Stimulated activated CD8-positive, alpha-beta memory T cell treated with anti-CD3 and anti-CD28 coated beads, Interleukin-15, amount 100 ng/mL, for 1 hour (primary cell): ENCODE measurements at places on chromosomes 5 and 9.

GRCh38 chr5:145077028-145077427 lies 758.1 kb downstream of the PRELID2 start:
- no peak for DNase-seq

- no peak for DNase-seq
These were observed 859 bp downstream of the RETREG1 start for GRCh38 chr5:16615741-16616535.

DNA sequence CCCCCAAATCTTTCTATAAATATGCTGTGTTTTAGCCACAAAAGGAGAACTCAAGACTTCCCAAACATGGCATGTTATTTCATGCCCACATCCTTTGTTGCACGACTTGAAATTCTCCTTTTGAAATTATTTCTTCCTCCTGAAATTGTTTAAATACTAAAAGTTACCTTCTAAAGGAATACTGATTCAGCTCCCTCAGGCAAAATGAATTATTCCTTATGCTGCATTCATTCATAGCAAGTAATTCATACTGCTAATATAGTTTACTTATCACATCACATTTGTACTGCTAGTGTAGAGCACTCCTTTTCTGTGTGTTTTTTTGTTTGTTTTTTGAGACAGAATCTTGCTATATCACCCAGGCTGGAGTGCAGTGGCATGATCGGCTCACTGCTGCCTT lies 45.7 kb downstream of the BHMT start:
- DNase-seq, result no peak

GRCh38 chr5:157479612-157480510 lies 19.8 kb downstream of the NIPAL4 start:
- DNase-seq, result no peak

DNA sequence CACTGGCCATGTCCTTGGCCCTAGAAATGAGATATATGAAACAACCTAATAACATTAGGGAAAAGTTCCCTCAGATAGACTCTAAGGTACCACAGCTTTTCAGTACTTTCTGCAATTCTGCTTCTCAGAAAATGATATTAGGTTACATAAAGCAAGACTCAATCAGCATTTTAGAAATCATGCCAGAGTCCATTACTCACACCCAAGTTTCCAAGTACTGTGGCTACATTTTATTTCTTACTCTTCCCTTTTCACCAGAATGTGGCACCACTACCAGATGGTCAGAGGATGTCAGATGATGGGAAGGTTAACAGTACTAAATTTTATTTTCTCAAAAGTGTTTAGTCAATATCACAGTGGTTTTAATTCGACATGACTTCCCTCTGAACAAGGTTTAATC lies 217.2 kb downstream of the MLLT3 start:
- no peak for DNase-seq

GRCh38 chr9:95049761-95050160 lies 267.7 kb downstream of the FANCC start:
- DNase-seq, result no peak

DNA sequence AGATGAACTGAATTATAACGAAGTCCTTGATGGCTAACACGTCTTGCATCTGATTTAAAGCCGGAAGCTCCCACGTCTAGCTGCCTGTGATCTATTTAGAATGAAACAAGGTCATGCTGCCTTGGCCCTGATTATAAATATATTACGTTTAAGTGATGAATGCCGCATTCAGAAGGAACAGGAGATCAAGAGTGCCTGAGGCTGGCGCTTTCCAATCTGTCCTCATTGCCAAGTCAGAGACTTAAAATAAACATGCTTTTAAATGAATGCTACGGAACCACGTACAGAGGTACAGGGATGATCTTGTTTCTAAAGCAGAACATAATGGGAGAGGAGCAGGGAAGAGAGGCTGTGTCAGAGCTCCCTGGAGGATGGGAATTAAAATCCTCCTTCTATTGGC lies 292.8 kb downstream of the TLE1 start:
- no peak for DNase-seq

DNA sequence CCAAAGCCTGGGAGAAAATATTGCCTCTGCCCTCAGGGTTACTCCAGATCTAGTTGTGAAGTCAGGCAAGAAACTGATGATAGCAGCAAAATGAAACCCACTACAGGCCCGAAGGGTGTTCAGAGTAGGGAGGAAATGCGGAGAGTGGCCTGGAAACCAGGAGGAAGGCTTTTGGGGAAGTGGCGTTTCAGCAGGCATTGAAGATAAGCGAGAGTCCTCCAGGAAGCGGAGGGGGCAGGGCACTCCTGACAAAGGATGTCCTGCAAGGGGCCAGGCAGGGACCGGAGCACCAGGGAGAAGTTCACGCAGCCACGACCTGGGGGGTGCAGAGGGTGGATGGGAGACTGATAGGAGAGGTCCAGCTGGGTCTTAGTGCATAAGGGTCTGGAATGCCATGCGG lies 7.8 kb upstream of the FOXI1 start:
- no peak for DNase-seq

DNA sequence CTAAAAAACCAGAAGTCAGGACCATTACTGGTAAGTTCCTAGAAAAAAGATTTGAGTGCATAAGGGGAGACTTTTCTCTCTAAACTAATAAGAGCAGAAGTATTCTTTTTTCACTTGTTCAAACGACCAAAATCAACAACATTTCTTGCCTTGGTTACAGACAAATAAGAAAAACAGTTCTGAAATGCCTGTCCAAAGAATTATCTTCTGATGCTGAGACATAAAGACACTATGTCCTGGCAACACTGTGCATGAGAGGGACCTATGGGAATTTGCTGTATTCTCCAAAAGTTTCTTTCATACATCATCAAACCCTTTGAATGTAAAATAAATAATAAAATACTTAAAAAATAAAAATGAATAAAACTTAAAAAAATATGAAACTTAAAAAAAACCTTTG lies 50.4 kb downstream of the ZNF474 start:
- no peak for DNase-seq

GRCh38 chr9:3001311-3001710 lies 157.4 kb upstream of the PUM3 start:
- no peak for DNase-seq

DNA sequence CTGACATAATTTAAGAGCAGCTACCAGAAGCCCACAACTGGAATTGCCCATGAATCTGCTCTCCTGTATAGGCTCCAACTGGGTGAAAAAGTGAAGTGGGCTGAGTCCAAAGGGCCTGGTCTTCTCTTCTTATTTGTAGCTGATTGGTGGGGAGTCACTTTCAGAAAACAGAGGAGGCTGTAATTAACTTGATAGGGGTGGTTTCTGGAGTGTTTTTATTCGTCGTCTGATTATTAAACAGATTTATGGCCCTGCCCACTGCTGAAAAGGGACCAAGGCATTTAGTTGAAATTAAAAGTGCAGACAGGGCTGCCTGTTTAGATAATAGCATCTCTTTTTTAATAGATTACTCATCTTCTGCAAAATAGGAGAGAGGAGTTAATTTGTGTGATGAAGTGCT lies 81.0 kb upstream of the SAP30L start:
- DNase-seq, result no peak

- DNase-seq, result no peak
These were observed 56.6 kb downstream of the C6 start for GRCh38 chr5:41156739-41157138.

DNA sequence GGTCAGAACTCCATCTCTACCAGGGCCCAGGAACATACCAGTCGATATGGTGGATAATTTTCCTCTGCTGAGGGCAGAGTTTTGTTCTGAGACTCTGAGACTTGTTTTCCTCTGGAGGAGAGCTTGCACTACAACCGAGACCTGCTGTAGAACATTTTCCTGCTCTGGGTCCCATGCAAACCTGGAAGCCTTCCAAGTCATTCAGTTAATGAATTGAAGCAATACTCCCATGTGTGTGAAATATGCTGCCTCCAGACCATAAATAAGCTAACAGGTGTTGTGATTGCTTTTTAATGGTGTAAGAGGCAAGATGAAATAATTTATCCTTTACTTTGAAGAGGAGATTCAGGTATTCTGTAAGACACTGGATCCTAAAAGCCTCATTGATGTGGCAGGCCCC lies 372.8 kb downstream of the TMEM167A start:
- no peak for DNase-seq

DNA sequence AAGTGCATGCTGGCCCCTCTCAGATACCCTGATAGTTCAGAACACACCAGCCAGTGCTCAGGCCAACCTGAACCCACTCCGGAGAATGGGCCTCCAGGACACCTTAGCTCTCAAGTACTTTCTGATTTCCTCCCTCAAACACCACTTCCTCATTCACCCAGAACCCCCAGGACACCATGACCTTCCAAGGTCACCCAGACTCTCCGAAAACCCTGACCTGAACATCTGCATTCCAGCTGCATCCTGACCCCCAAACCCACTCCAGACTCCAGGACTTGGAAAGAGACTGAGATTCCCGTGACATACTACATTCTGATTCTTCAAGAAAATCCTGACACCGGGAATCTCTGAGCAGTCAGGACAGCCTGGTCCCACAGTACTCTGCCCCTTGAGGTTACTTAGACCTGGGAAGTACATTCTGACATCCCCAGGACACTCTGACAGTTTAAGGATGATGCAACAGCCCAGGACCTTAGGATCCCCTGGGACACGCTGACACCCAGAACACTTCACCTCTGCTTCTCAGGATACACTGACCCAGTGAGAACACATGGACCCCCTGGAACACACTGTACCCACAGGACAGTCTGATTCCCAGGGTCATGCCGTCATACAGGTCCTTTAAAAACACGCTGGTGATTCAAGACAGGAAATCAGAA lies 747 bp upstream of the PROP1 start:
- DNase-seq, result no peak

DNA sequence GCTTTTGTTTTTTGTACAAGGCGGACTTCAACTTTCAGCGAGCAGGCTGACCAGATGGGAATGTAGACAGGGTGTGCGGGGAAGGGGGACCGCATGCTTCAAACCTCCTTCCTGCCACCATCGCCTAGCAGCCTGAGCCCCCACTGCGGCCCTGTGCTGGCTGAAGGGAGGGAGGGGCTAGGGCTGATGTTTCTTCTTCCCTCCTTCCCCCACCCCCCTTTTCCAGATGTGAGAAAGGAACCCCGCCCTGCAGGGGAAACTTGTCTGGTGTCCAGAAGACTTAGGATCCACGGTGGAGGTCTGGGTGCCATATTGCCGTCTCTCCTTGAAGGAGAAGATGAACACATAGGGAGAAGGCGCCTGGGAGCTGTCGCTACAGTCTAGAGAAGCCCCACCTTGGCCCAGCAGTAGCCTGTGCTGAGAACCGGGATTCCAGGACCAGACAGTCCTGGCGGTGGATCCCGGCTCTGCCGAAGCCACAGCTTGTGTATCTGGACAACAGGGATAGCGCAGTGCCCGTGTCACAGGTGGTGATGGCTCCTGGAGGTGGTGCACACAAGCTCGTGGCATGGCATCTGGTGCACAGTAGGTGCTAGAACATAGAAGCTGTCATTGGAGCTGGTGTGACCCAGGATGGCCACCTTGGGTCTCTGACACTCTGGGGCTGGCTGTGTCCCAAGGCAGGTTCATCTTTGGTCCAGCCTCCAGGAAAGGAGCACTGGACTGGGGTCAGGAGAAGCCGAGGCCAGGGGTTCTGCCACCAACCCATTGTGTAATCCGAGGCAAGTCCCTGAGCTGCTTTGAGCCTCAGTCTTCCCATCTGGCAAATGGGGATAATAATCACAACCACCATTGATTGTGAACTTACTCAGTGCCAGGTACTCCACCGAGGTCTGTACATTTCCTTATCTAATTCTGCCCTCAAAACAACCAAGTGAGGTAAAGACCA lies 205.6 kb downstream of the C9orf50 start:
- no peak for DNase-seq

- no peak for DNase-seq
These were observed 9.7 kb downstream of the GRIN1 start for GRCh38 chr9:137148661-137149060.

DNA sequence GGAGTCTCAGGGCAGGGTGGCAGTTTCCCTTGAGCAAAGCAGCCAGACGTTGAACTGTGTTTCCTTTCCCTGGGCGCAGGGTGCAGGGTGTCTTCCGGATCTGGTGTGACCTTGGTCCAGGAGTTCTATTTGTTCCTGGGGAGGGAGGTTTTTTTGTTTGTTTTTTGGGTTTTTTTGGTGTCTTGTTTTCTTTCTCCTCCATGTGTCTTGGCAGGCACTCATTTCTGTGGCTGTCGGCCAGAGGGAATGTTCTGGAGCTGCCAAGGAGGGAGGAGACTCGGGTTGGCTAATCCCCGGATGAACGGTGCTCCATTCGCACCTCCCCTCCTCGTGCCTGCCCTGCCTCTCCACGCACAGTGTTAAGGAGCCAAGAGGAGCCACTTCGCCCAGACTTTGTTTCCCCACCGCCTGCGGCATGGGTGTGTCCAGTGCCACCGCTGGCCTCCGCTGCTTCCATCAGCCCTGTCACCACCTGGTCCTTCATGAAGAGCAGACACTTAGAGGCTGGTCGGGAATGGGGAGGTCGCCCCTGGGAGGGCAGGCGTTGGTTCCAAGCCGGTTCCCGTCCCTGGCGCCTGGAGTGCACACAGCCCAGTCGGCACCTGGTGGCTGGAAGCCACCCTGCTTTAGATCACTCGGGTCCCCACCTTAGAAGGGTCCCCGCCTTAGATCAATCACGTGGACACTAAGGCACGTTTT lies 3.5 kb upstream of the PHYHD1 start:
- DNase-seq, result no peak

DNA sequence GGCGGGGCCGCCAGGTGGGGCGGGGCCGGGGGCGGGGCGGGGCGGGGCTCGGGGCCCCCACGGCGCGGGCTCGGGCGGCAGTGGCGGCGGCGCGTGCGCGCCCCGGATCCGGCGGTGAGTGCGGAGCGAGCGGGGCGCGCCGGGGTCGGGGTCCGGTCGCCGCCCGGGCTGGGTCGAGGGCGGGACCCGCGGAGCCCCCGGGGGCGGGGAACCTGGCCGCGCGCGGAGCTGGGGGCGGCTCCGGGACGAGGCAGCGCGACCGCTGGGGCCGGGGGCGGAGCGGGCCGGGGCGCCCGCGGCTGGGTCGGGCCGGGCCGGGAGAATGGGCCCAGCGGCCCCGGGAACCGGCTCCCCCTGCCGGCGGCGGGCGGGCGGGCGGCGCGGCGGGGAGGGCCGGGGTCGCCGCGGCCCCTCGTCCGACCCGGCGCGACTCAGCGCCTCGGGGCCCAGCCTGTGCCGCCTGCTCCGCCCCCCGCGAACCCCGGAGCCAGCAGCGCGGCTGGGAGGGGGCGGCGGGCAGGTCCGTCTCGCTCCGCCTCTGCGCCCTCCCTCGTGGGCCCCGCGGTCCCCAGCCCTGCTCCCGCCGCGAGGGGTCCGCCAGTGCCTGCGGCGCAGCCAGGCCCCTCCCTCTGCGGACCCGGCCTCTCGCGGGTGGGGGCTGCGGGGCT lies 3.1 kb downstream of the EGFL7 start:
- DNase-seq, result no peak
